ENCODE measurements at places on chromosomes 5 and 9. TPM values are rescaled to one million over a fixed set of nuclear protein-coding genes. Genes with fewer than 3 reads are reported as not detected.

SLC6A3 gene
- not detected for total RNA-seq

GRCh38 chr9:78112406-78112805 lies 80.8 kb upstream of the GNAQ start:
- DNase-seq: no peak

DNA sequence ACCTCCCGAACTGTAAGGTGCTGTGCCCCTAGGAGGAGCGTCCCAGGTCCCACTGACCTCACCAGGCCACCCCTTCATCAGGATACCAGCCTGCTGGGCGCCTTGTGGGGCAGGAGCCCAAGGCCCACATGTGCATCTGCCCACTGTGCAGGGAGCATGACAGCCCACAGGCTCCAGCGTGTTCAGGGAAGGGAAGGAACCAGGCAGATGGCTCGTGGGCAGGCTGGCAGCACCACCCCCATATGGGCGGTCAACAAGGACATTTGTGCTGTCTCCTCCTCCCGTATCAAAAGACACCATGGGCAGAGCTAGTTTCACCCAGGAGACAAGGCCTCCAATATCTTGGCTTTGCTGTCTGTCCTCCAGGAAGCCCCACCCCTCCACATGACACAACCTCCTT lies 85.5 kb upstream of the PPP1R26 start:
- DNase-seq: no peak

TICAM2 gene
- total RNA-seq: 2.1 TPM

DNA sequence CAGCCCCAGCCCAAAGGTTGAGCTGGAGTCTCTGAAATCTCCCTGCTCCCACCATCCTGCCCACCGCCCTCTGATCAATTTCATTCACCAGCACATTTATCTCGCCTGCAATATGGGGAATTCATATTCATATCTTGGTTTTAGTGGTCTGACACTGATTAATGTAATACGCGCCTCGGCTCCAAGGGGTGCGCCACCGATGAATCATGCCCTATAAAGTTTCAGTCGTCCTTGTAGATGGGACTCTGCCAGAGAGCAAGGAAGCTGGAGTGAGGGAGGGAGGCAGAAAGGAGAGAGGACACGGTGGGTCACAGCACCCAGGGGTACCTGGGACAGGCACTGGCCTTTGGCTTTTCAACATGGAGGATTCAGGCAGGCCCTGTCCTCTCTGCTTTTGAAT lies 8.9 kb downstream of the IRX1 start:
- no peak for DNase-seq

DNA sequence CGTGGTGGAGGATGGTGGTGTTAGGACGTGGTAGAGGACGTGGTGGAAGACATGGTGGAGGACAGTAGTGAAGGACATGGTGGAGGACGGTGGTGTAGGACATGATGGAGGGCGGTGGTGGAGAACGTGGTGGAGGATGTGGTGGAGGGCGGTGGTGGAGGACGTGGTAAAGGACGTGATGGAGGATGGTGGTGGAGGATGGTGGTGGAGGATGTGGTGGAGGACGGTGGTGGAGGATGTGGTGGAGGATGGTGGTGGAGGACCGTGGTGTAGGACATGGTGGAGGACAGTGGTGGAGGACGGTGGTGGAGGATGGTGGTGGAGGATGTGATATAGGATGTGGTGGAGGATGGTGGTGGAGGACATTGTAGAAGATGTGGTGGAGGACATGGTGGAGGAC lies 67.6 kb downstream of the S1PR3 start:
- DNase-seq: no peak

DNA sequence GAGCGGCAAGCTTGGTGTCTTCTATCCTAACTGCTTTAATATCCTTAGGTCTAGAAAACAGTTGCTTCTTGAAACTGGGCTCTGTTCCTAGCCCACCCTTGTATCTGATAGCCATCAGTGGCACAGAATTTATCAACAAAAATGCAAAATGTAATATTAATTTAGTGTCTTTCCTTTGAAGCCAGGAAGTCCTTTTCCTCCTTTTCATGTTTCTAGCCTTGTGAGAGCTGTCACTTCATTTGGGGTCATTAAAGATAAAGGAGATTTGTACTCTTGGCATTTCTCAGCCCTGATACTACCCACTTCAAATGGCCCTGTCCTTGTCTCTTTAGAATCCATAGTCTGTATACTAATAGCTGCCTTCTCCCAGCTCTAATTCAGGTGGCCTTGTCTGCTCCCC lies 111.0 kb downstream of the GAS1 start:
- no peak for DNase-seq

DNA sequence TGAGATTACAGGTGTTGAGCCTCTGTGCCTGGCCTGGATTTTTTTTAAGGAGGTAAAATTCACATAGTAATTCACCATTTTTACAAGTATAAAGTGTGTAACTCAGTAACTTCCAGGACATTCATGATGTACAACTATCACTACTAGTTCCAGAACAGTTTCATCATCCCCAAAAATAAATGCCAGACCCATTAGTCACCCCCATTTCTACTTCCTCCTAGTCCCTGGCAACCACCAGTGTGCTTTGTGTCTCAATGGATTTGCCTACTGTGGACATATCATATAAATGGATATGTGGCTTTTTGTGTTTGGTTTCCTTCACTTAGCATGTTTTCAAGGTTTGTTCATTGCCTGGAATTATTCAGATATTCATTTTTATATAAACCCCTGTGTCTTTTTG lies 72.5 kb upstream of the PANK3 start:
- no peak for DNase-seq

GCNT1 gene
- 22.0 TPM for total RNA-seq

DNA sequence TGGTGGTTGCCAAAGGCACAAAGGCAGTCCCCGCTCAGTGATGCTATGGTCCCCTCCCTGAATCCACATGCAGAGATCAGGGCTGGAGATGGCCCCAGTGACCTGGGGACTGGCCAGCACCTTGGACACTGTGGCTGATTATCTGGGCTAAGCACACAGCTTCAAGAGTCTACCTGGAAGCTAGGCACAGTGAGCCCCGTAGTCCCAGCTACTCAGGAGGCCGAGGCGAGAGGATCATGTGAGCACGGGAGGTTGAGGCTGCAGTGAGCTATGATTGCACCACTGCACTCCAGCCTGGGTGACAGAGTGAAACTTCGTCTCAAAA lies 8.3 kb upstream of the SCGB3A1 start:
- DNase-seq: no peak

TEX48 gene
- not detected for total RNA-seq

Data from pulmonary artery endothelial cell (primary cell).